Cortex of kidney (tissue), 1 donor: ENCODE measurements at places on chromosomes 1 and 21.

- DNase-seq = no peak
These were observed 531 bp downstream of the SNIP1 start for GRCh38 chr1:37553598-37553926.

DNA sequence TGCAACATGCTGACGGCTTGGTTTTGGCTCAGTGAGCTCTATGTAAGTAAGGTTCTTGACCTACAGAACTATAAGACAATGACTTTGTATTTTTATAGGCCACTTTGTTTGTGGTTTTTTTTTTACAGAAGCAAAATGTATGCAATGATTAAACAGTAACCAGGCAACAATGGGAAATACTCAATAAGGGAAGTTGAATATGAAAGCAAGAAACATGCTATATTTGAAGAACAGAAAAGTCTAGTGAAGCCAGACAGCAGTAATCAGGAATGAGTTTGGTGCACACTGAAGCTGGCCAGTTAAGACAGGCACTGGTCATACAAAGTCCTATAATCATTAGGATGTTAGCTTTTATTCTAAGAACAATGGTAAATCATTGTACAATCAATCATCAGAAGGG is 1926.8 kb downstream of the NCAM2 start:
- no peak for DNase-seq

DNA sequence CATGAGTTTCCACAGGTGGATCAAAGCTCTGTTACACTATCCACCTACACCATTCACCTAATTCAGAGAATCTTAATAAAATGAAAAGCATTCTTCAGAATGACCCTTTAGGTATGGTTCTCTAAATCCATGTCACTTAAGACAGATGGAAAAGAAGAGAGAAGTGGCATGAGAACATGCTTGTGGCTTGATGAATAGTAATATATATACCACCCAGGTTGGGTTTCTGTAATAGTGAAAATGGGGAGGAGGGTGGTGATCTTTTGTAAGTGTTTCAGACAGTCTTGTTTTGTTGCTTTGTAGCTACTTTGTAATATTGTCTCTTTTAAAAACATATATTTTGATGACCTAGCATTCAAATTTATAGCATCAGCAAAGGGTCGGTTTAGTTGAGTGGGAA is 469.8 kb downstream of the USP25 start:
- DNase-seq = no peak

GRCh38 chr1:153192697-153193096 is 10.5 kb upstream of the LELP1 start:
- DNase-seq = no peak

DNA sequence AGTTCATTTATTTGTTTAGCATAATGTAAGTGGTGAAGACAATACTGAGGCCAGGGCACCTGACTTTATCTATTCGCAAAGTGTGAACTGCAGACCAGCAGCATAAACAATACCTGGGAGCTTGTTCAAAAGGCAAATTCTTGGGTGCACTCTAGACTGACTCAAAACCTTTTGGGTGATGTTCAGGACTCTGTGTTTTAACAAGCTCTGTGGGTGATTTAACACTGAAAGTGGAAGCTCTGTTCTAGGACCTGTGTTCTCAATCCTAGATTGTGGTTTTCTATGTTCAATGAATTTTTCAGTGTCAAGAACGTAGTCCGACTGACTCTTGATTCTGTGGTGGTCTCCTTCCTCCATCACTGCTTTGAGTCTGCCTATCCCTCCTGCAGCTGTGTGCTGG is 71.9 kb downstream of the GPR88 start:
- DNase-seq = no peak

DNA sequence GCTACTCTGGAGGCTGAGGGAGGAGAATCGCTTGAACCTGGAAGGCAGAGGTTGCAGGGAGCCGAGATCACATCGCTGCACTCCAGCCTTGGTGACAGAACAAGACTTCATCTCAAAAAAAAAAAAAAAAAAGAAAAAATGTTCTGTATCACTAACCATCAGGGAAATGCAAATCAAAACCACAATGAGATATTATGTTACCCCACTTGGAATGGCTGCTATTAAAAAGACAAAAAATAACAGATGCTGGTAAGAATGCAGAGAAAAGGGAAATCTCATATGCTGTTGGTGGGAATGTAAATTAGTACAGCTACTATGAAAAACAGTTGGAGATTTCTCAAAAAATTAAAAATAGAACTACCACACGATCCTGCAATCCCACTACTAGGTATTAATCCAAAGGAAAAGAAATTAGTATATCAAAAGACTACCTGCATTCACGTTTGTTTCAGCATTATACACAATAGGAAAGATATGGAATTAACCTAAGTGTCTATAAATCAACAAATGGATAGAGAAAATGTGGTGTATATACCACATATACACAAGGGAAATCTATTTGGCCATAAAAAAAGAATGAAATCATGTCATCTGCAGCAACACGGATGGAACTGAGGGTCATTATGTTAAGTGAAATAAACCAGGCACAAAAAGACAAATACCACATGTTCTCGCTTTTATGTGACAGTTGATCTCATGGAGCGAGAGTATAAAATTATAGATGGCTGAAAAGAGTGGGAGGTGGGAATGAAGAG is 62.6 kb downstream of the ABL2 start:
- DNase-seq = no peak

GRCh38 chr1:206658264-206658980 is 23.1 kb downstream of the DYRK3 start:
- DNase-seq = no peak

- no peak for DNase-seq
These were observed 34.8 kb upstream of the CD101 start for GRCh38 chr1:116966791-116967190.

DNA sequence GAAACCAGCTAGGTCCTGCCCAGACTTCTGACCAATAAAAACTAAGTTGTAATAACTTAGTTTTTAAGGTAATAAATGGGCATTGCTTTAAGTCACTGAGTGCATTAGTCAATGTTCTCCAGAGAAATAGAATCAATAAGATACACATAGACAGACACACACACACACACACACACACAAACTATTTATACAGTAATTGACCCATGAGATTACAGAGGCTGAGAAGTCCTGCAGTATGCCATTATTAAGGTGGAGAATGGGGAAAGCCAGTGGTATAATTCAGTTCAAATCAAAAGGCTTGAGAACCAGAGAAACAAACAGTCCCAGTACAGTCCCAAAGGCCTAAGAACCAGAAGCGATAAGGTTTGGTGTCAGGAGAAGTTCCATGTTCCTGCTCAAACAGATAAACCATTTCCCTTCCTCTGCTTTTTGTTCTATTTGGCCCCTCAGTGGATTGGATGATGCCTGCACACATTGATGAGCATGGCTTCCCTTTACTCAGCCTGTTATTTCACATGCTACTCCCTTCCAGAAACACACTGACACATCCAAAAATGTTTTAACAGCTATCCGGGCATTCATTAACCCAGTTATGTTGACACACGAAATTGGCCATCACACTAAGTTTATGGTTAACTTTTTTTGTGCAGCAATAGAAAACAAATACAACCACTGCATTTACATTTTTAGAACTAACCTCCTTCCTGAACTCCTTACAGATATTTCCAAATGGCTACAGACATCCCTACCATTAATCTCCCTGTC is 828.2 kb upstream of the NCAM2 start:
- no peak for DNase-seq

GRCh38 chr21:34942911-34943310 is 106.2 kb downstream of the RUNX1 start:
- no peak for DNase-seq

DNA sequence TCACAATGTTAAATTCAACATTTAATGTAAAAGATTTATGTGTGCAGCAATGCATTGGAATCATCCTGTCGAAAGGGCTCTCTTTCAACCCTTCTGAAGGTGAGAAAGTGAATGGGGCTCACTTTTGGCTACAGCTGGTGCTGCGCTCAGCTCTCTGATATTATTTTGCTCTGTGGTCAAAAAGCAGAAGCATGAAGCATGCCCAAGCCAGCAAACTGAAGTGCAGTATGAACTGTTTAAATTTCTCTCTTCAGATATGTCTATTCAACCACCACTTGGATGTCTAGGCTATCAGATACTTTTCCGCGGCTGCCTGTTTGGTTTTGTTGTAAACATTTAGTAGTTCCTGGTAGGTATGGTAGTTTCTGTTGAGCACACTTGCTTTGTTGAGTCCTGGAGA is 216.9 kb upstream of the TMPRSS15 start:
- no peak for DNase-seq

DNA sequence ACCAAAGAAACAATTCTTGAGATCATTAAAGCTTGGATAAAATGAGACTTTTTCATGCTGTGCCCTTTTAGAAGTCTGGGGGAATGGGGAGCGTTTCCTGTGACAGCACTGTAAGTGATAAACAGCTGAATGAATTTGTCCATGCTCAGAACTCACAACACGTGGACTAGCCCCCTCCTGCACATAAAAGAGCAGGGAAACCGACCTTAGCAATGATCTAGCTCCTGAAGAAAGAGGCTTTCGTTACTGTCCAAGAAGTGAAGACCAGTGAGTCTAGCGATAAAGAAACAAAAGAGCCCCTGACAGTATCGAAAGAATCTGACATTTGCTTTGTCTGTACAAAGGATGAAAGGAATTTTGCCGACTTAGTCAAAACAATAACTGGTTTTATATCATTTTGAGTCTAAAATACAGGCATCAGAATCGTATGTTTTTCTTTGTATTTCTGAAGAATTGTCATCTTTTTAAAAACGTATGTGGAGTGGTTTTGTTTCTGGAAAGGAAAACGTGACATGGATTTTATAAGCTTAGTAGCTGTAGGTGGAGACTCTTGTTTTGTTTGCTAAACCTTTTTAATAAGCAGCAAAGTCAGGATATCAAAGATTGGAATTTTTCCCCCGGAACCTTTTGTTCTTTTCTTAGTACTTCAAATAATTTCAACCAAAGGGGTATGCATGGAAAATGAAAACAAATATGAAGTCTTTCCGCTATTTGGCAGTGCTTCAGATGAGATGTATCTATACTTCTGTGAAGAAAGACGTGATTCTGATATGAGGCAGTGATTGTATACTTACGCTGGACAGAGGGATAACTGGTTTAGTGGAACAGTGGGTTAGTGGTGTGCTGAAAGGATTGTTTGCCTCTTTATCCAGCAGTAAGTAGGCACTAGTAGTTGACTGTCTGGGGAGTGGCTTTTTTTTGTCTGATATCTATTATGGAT is 61.0 kb downstream of the MAST2 start:
- no peak for DNase-seq

DNA sequence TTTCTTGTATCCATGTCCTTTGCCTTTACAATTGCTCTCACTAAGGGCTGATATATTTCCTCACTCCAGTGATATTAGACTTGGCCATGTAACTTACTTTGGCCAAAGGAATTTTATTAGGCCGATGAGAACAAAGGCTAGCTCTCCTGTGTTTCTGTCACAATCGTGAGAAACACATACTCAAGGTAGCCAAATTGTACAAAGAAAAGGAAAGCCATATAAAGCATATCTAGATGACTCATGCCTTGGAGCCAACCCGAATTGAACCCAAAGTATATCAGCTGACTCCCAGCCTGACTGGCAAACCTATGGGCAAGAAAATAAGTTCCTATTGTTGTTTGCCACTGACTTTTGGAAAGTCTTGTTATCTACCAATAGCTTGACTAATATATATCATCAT is 371.7 kb upstream of the LRRC7 start:
- no peak for DNase-seq

- DNase-seq = no peak
These were observed 14.0 kb upstream of the SARS1 start for GRCh38 chr1:109199710-109200109.

DNA sequence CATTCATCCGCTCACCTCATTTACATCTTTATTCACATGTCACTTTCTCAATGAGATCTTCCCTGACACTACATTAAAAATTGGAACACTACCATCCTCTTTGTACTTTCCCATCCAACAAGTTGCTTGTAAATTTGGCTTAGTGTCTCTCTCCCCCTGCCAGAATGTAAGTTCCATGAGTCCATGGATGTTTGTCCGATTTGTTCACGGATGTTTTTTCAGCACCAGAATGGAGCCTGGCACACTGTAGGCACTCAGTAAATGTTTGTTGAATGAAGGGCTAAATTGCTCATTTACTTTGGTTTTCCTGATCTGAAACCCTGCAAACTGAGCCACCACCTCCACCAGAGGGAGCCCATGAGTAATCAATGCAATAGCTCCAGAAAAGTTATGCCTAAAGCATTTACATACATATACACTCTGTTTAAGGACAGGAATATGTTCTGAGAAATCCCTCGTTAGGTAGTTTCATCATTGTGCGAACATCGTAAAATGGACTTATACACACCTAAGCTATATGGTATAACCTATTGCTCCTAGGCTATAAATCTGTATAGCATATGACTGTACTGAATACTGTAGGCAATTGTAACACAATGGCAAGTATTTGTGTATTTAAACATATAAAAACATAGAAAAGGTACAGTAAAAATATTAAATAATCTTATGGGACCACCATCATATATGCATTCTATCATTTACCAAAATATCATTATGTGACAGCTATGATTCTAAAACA is 2.8 kb upstream of the EYA3 start:
- DNase-seq = no peak

GRCh38 chr21:34807881-34808568 is 139.2 kb downstream of the CLIC6 start:
- no peak for DNase-seq

GRCh38 chr21:40620386-40621145 is 226.4 kb downstream of the DSCAM start:
- DNase-seq = no peak

DNA sequence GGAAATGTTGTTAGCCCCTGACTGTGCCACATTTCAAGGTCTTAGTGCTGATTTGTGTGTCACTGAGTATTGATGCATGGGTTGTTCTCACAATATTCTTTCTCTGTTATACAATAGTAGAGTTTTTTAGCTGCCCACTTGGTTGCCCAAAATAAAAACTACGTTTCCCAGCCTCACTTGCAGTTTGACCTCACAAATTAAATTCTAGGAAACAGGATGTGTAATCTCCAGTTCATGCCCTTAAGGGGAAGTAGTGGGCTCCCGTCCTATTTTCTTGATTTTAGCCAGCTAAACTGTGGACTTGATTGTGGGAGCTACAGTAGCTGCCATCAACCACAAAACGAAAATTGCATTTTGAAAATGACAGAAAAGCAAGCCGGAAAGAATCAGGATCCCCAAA is 27.3 kb upstream of the LAMC1 start:
- DNase-seq = no peak

DNA sequence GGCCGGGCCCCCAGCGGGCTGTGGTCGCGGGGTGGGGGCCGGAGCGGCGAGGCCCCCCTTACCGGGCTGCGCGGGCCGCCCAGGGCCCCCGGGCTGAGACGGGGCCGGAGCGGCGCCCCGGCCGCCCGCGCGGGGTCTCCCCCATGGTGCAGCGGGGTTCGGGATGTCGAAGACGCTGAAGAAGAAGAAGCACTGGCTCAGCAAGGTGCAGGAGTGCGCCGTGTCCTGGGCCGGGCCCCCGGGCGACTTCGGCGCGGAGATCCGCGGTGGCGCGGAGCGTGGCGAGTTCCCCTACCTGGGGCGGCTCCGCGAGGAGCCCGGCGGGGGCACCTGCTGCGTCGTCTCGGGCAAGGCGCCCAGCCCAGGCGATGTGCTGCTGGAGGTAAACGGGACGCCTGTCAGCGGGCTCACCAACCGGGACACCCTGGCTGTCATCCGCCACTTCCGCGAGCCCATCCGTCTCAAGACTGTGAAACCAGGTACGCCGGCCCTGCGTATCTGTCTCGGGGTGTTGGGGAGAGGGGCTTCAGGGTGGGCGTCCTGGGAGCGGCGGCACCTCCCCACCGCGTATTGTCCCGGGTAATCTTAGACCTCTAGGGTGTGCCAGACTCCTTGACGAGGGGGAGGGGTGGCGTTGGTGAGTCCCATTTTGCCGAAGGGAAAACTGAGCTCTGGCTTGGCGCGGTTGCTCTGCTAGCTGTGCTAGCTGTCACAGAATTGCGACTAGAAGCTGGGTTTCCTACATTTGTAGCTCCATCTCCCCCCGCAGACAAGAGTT is 745 bp downstream of the MAGI3 start:
- DNase-seq = no peak

- DNase-seq = no peak
These were observed 132.8 kb downstream of the SNX7 start for GRCh38 chr1:98794196-98794886.
